GM10248 (cell line): ENCODE measurements at places on chromosomes 4 and X.
A peak's percentile ranks its signal among the peaks of the same experiment; 100 is the strongest.

DNA sequence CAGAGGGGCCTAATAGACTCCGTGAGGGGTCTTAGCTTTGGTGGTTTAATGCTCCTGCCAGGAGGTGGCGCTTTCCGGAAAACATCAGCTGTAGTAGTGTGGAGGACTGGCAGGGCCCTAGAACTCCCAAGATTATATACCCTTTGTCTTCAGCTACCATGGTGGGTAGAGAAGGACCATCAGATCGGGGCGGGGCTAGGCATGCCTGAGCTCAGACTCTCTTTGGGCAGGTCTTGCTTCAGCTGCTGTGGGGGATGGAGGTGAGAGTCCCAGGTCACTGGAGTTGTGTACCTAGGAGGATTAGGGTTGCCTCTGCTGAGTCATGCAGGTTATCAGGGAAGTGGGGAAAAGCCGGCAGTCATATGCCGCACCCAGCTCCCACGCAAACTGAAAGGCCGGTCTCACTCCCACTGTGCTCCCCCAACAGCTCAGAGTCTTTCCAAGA, 63.0 kb upstream of the AGA start:
- no peak for DNase-seq

DNA sequence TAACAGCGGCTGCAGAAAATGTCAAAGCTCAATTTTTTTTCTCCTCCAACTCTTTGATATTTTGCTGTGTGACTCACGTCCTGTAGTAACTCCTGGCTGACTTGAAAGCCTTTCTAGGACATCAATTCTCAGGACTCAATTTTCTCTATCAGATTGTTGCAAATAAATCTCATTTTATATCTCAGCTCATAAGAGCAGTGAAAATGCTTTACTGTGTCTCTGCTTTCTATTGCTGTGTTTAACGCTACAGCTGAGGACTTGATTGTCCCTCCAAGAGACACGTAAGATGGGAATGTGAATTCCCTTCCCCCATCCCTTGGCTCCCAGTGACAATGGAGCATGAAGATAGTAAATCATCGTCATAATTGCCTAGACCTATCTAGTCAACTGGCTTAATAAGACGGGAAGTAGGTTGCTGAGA, 20.5 kb upstream of the CBR4 start:
- no peak for DNase-seq

GRCh38 chrX:54826598-54826997, 19.1 kb downstream of the MAGED2 start:
- no peak for DNase-seq

GRCh38 chr4:53575552-53575951, 15.7 kb downstream of the LNX1 start:
- DNase-seq = no peak

GRCh38 chr4:127822430-127822829, 40.3 kb downstream of the HSPA4L start:
- no peak for DNase-seq

GRCh38 chrX:119237562-119237942, 1.5 kb downstream of the PGRMC1 start:
- no peak for DNase-seq

DNA sequence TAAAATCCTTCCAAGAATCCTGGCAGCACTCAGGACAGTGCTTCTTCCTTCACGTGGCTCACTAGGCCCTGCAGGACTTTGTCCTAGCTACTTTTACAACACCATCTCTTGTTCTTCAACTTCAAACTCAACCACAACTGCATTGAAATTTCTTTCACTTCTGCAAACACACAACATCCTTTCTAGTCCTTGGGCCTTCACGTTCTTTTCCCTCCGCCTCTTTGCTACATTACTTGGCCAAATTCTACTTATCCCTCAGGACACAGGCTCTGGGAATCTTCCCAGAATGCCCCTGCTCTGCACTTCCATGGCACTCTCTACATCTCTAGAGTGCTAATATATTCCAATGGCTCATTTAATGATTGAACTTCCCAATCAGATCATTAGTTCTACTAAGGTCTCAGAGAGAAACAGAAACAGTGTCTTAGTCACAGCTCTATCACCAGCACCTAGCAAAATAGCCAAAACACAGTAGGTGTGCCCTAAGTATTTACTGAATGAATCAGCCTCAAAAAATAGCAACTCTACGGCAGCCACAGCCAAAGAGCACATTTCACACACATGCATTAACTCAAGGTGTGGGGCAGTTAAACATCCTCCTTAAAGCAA, 73.3 kb downstream of the MANBA start:
- DNase-seq = peak; percentile 56

DNA sequence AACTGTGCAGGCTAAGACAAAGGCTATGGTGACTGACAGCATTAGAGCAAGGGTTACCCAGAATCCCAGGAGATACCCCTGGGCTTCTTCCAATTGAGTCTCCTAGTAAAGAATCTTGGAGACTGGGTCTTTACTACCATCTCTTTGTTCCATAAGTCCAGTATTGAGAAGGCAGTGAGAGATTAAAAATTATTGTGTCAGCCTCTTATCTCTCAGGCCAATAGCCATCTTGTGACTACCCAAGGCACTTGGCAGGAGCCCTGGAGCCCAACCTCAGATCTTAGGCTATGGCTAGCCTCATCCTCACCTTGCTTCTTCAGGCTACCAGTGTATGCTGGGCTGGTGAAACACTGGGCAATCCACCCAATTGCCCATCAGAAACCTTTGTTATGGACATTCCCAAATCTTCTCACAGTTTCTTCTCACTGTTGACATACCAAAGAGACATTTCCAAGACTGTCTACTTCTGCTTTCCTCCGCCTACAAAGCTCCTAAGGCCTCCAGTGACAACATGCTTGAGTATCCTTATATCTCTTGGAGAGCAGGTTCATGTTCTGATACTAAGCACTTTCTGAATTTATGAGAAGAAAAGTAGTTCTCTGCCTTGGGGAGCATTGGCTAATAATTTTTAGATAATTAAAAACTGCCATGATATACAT, 76.3 kb upstream of the STIM2 start:
- DNase-seq = no peak

DNA sequence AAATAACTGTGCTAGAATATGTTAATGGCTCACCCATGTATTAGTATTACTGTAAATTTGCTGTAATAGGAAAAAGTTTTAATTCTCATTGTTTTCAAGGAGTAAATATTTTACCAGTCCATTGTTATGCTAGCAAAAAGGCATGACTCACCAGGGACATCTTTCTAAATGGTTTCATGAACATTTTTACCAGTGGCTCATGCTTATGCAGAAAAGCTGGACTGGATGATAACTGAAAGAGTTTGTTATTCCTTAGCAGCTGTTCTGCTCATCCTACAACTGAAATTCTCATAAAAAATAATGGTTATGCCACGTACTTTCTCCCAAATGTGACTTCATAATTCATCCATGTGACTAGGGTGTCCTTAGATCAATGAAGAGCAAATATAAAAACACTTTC, 111.9 kb upstream of the PCDH18 start:
- DNase-seq = no peak

GRCh38 chrX:53186351-53186750, 38.7 kb downstream of the KDM5C start:
- DNase-seq = no peak

GRCh38 chr4:82501154-82501442, 60.7 kb downstream of the TMEM150C start:
- DNase-seq = no peak

DNA sequence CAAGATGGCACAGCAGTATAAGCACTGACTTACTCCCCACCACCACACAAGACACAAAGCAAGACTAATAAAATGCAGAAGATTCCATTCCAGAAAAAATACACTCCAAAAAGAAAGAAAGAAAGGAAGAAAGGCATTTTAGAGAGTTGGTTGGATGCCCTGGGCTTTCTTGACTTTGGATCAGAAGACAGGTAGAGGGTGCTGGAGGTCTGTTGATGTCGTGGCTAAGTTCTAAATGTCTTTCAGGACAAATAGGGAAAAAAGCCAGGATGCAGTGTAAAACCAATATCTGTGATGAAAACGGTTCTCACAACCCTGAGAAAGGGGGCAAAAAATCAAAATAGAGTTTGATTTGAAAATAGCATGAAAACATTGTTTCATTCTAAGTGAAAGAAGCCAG, 555.2 kb upstream of the PRKX start:
- no peak for DNase-seq

- peak; percentile 40 for DNase-seq
Measured at GRCh38 chr4:104752337-104752736, 257.6 kb upstream of the CXXC4 start.

DNA sequence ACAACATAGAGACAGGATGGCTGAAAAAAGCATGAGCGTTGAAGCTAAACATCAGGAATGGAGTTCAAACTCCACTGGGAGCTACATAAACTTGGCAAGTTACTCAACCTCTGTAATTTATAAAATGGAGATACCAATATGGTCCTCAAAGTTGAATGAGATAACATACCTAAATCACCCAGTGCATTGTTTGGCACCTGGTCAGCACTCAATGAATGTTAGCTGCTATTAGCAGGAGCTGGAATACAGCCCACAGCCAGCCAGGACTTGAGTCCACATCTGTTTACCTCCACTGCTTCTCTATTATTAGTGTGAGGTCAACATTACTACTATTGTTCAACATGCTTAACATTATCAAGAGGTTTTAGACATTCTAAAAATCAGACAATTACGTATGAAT, 97.9 kb downstream of the NR3C2 start:
- DNase-seq = no peak

- no peak for DNase-seq
Measured at GRCh38 chrX:7218321-7219152, 70.6 kb upstream of the PUDP start.

DNA sequence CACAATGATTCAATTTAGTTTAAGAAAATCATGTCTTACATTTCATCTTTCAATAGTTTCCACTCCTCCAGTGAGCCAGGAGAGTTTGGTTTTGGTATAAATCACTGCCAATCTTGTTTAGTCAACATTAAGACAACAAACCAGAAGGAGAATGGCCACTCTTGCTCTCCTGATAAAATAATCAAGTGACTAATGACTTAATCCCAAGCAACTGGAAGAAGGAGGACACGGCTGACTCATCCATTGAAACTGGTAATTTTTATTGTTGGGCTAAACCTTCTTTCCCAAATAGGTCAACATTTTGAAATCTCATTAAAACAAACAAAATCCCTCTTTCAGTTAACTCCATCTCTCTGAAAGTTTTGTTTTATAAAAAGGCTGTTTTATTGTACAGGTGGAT, 230.2 kb downstream of the CLCN4 start:
- no peak for DNase-seq

DNA sequence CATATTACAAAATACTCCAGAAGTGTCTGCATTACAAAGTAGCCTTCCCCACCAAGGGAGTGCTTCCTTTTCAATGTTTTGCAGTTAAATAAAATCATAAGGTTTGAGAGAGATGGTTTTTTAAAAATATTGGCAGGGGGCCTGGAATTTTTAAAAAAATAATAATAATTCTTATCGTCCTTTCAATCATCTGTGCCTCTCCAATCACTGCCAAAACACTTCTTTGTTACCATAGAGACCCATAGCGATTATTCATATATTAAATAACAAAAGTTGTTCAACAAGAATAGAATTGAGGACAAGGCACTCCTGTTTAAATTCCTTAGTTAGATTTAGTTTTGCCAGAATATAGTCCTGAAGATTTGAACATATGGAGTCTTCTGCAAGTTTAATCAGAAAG, 203.1 kb downstream of the FAT4 start:
- DNase-seq = no peak

DNA sequence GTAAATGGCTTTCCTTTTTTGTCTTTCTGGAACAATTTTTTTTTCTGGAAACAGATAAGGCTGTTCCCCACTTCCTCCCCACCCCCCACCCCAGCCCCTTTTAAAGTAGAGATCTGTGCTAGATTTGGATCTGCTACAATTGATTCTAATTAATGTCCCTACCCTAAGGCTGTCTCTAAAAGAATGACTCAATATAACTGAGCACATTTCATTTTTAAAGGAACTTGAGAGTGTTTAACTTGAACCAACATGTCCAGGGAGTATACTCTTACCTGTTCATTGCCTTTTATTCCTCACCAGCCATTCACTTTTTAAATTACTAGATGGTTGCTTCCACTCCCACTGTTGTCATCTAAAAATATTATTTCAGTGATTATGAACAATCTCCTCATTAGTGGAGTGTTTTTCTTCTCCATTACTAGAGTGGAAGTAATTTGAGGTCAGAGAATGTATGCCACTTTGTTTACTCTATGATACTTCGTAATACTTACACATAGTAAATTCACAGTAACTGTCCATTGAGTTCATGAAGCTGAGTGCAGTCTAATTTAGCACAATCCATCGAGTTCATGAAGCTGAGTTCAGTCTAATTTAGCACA, 14.1 kb upstream of the CNOT6L start:
- no peak for DNase-seq

DNA sequence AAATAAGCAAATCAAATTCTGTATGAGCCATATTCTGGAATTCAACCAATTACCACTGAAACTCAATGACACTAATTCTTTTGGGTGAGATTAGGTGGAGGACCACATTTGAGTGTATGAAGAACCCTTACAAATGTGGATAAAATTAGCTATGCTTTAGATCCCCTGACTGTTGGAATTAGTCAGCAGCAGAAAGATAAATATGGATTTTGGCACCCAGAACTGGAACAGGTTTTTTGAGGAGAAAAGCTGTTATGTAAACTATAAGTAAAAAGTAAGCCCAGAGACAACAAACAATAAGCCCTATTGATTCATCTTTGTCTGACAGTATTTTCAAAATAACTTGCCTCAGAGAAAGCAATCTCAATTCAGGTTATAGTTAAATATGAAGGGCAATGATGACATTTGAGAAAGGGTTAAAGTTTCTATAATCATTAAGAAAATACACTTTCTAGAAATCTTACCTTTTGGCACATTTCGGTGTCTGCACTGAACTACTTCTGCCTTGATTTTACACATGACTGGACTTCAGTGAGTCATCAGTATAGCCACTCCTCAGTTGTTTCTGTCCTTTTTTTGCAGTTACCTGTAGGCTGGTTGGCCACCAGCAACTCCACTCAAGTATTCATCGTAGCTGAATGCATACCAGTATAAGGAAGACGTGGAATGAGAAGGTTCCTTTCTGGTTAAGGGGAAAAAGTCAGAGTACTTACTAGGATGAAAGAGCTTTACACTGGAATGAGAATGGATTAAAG, 80.0 kb downstream of the KCTD8 start:
- no peak for DNase-seq

DNA sequence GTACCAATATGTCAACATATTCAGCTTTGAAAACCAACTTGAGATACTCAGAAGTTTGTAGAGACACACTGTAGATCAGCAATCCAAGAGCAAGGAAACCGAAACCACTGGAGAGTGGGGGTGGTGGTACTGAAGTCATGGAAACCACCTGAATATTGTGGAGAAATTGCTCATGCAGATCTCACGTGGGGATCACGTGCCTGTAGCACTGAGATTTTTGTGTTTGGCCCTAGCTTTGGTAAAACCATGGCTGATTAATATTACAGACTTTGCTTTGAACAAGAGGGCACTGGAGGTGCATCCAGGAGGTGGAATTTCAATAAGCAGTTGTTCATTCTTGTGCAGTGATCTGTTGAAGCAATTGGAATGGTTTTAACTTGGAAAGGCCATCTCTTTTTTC, 47.2 kb downstream of the GBA3 start:
- DNase-seq = no peak
